ENCODE measurements at places on chromosomes 4 and X.

- peak; percentile 11 for DNase-seq
These were observed 2.9 kb downstream of the ARAF start for GRCh38 chrX:47563801-47564315.

- DNase-seq: no peak
These were observed 59.8 kb downstream of the SLC9A6 start for GRCh38 chrX:136045008-136045407.

- no peak for DNase-seq
These were observed 21.3 kb downstream of the PIN4 start for GRCh38 chrX:72202792-72203401.

DNA sequence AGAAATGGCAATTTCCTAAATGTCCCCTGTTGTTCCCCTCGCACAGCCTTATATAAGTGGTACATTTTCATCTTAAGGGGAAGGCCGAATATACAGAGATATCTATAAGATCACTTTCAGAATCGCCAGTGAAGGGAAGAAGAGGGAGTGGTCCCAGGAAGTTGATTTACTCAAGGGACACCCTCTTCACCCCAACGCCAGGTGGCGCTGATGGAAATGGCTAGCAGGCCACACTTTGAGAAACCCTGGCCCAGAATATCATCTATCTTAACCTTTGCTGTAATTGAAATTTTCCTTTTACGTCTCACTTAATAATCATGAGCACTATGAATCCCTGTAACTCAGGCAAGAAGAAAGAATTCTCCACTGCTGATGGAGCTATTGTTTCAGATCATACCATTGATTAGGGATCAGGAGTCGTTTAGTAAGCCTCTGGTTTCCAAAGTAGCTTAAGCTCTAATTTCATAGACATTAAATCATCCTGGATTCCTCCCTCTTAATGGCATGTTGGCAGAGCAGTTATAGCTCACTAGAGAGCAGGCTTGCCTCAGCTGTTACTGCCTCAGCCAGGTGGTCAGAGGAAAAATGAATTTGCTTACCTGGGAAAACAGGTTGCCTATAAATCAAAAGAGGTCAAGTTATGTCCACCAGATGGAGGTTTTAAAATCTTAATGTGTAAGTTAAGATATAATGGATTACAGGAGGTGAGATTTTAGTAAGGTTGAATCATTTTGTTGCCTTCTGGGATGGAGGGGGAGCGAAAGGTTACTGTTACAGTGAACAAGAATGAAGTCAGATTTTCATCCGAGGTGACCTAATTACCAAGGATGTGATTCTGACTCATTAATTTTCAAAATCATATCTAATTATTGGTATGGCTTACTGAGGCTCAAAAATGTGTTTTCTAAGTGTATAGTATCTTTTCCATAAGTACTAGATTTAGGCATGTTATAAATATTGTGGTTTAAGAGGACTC, 941.2 kb upstream of the TENM3 start:
- no peak for DNase-seq

- DNase-seq: no peak
These were observed 46.1 kb downstream of the SLIT2 start for GRCh38 chr4:20297783-20298182.

DNA sequence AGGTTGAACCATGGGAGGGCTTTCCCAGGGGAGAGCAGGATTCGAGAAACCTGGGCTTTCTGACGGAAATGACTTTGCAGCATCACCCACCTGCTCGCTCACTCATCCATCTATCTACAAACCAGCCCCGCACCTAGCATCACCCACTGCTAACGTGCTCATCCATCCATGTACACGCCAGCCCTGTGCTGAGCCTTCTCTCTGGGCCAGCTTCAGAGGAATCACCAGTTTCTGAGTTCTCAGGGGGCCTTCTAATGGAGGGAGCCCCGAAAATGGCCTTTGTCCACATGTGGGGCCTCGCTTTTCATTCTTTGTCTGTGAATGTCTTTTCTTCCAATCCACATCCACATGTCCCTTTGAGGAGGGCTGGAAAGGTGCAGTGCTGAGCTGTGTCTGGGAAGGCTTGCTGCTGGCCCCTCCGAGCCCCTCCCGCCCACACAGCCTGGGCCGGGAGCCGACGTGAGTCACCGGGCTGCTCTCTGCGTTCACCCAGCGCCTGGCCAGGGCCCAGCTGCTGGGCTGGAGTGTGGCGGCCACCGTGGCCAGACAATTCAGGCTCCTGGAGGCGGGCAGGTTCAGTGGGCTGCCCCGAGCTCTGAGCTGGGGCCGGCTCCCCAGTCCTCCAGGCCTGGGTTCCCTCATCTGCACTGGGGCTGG, 14.7 kb downstream of the SORCS2 start:
- no peak for DNase-seq

- DNase-seq: no peak
These were observed 2.7 kb downstream of the TMEM154 start for GRCh38 chr4:152677117-152677516.

- no peak for DNase-seq
These were observed 14.2 kb upstream of the PTPN13 start for GRCh38 chr4:86579941-86580340.

DNA sequence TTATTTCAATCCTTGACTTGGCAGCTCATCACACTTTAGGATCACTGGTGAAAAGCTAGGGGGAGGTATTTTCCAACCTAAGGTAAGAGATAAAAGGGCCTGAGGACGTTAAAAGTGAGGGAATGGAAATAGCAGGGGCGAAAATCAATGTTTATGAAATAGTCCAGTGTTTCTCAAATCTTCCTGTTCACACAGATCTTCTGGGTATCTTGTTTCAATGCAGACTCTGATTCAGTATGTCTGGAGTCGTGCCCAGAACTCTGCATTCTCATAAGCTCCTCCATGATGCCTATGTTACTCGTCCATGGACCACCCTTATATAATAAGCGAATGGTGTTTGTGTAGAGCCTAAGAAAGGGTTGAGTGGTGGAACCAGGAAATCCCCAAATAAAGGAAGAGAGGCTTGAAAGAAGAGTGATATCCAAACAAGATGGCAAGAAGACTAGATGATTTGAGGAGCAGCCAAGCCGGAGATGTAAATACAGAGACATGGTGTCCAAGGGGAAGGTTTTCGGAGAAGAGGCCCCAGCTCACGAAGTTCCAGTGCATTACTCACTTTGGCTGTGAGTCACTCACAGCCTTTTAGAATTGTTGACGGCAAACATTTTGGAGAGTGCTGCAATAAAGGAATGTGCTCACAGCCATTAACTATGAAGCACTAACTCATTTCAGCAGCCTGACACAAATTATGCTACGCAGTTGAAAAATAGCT, 215.6 kb upstream of the PPARGC1A start:
- DNase-seq: no peak

DNA sequence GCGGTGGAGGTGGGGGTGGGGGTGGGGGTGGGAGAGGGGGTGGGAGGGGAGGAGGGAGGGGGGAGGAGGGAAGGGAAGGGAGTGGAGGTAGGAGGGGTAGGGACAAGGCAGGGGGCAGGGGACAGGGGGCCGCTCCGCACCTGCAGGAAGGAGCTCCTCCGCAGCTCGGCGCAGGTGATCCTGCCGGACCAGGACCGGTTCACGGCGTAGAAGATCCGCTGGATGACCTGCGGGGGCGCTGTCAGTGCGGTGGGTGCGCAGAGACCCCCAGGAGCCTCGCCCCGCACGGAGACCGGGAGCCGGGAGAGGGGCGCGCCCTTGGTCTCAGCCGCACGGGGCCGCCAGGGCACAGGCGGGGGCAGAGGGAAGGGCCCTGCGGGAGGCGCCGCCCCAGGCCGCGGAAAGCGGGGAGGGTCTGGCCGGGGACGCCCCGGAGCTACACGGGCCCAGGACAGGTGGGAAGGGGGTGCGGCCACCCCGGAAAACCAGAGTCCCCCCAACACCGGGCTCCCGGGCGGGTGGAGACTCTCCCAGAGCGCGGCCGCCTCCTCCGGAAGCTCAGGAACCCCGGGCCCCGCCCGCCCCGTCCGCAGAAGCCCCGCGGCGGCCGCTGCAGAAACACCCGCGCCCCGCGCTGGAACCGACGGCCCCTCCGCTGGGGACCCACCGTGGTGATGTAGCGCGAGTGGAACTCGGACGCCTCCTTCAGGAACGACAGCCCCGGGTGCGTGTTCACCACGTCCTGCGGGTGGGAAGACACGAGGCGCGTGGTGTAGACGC, 27.6 kb upstream of the GTPBP6 start:
- no peak for DNase-seq

DNA sequence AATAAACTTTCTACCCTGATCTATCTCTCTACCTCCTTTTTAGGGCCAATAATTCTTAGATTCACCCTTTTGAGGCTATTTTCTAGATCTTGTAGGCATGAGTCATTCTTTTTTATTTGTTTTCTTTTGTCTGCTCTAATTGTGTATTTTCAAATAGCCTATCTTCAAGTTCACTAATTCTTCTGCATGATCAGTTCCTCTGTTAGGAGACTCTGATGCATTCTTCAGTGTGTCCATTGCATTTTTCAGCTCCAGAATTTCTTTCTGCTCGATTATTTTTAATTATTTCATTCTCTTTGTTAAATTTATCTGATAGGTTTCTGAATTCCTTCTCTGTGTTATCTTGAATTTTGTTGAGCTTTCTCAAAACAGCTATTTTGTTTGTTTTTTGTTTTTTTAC, 11.3 kb downstream of the CXorf58 start:
- no peak for DNase-seq

GRCh38 chrX:27903960-27904359, 77.3 kb downstream of the DCAF8L1 start:
- DNase-seq: no peak

- DNase-seq: no peak
These were observed 131.6 kb upstream of the GRID2 start for GRCh38 chr4:92172203-92172602.

GRCh38 chr4:164081371-164081770, 586.9 kb downstream of the TMA16 start:
- no peak for DNase-seq

GRCh38 chrX:131264053-131264452, 25.1 kb downstream of the IGSF1 start:
- no peak for DNase-seq

DNA sequence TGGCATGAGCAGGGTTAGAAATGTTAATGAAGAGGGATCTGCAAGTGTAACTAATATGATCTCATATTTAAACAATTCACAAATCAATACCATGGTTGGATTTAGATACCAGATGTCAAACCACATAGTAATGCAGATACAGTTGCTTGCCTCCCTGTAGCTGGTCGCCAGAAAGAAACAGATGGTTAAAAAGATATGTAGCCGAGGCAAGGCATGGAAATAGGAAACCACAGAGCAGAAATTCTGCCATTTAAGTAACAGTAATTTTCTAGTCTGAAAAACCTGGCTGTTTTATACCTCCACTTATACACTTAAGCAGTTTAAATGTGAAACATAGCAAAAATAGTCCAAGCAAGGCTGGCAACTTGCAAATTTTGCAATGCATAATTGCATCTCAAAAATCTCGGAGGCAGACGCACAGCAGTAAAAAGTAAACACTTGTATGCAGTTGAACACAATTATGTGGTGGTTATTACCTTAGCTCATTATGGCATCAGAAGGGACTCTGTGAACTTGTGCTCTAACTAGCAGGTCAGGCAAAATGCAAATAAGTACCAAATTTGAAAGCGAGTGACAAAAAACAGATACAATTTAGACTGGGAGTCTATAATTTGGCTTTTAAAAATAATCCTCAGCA, 126.8 kb downstream of the NAA11 start:
- no peak for DNase-seq

DNA sequence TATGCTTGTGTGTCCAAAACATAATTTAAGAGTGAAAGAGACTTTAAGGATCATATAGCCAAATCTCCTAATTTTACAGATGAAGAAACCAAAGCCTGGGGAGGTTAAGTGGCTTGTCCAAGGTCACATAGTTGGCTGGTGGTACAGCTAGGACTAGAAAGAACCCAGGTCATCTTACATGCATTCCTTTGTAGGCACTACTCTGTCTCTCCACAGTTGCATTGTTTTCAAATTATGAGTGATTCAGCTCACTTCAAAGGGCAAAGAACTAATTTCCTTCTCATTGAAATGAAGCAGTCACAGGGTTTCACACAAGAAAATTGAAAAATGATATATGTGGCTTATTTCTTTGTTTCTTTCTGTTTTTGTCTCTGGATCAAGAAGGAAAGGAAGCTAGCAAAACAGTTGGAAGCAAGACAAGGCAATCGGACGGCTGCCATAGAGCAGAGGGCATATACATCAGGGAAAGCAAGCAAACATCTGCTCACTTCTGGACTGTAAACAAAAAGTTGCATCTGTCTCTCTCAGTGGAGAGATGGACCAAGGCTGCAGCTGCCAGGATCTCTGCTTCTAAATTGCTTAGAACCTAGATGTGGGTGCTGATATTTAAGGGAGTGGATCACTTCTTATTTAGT, 107.5 kb upstream of the AMOT start:
- DNase-seq: no peak

- no peak for DNase-seq
These were observed at the start of gene SPOCK3 for GRCh38 chr4:167234316-167234881. SPOCK3 (minus strand) TSS chr4:167234494.

DNA sequence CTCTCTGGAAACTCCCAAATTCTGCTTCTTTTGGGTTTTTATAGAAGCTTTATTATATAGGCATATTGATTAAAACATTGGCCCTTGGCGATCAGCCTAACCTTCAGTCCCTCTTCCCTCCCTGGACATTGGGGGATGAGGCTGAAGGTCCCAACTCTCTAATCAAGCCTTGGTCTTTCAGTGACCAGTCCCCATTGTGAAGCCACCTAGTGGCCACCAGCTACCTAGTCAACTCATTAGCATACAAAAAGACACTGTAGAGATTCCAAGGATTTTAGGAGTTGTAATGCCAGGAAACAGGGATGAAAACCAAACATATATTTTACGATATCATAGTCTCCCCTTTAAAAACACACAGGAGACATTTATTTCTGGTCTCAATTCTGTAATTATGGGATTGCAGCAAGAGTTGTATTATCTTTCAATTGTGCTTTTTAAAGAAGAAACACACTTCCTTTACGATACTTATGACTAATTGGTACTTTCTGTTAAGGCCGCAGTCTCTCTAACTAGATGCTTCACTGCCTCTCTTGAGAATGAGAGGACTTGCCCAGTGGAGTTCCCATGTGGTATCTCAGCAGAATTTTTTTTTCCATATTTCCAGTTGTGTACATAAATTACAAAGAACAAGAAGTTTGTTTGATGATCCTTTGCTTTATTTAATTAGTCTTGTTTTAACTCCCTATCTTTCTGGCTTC, 58.2 kb downstream of the WDR17 start:
- no peak for DNase-seq

- no peak for DNase-seq
These were observed 159.0 kb downstream of the GASK1B start for GRCh38 chr4:158013858-158014257.

DNA sequence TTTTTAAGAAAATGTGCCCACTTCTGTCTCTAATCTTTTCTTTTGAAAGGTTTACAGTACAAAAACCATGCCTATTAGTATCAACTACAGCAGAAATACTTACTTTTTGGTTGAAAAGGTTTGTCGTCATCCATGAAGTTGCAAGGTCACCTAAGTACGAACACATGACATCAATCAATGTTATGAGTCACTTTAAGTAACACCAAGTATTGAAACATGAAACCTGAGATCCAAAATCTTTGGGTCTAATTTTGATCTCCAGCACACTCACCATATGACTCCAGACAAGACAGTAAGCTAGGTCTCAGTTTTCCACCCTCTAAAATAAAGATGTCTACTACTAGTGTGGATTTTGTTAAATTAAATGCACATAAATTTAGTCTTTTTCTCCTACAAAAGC, 8.4 kb downstream of the ZNF280C start:
- DNase-seq: no peak
